ENCODE measurements at places on chromosomes 6 and 20.

DNA sequence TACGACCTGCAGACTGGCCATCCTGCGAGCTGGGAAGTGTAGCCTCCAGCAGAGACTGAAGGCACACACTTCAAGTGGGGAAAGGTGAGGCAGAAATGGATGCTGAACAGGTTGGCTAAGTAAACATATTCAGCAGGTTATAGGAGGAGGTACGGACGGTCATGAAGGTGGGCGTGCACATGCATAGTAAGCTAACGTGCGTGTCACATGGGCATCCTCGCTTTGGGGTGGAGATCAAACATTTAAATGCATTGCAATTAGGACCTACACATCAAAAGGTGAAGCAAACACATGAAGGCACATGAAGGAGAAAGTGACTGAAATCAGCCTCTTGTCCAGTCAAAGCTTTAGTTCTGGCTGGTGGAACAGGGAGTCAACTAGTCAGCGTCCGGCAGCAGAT is 305.6 kb upstream of the EXOC2 start:
- DNase-seq, result no peak

DNA sequence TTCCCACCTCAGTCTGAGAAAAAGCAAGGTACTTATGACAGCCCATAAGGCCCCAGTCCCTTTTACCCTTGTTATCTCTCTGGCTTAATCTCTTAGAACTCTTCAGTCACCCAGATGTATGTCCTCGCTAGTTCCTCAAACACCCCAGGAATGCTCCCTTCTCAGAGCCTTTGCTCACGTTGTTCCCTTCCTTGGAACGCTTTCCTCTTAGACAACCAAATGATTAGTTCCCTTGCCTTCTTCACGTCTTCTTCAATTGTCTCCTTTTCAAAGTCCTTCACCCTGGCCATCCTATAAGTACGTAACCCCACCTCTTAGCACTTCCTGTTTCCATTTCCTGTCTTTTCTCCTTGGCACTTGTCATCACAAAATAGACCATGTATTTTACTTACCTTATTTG is 1.1 kb upstream of the APOBEC2 start:
- no peak for DNase-seq

DNA sequence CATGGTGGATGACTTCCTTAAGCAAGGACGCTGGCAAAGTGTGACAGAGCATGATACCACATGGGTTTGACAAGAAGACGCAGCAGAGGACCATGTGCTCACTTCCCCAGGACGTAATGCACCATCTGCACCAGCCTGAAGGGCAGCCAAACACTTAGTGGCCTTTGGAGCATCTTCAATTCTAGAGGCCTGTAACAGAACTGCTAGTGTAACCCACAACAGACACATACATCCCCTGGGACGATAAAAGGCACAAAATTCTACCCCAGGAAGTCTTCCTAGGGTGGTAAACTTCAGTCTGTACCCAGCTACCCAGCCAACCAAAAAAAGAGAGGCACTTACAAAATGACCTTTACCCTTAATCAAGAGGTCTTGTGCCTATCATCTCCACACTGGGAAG is 9.2 kb upstream of the CPNE1 start:
- DNase-seq, result no peak

GRCh38 chr6:144063246-144063743 is 32.1 kb downstream of the SF3B5 start:
- DNase-seq, result no peak

DNA sequence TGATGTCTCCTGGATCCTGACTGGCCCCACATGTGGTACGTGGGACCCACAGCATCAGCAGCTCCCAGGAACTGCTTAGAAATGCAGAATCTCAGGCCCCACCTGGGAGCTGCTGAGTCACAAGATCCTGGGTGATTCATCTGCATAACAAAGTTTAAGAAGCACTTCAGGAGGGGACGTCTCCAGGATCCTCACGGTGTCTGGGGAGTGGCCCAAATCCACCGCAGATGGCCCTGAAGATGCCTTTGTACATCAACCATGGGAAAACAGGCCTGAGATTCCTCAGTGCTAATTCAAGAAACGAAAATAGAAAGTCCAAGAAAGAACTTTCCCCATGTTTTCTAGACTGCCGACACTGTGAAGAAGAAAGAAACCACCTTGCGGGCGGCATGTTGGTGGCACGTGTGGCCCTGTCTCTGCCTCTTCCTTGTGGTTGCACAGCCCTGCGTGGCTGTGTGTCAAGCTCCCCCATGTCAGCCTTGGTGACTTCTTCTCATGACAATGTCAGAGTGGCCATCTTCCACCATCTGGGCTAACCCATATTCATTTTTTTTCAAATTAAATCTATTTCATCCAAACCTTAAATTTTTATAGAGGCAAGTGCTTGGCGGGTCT is 26.1 kb downstream of the RRBP1 start:
- no peak for DNase-seq

GRCh38 chr6:169725125-169726048 is 1.1 kb upstream of the PHF10 start:
- DNase-seq, result no peak

GRCh38 chr6:131443514-131443913 is 129.5 kb upstream of the ARG1 start:
- no peak for DNase-seq

GRCh38 chr20:12984069-12984765 is 24.6 kb upstream of the SPTLC3 start:
- DNase-seq, result no peak

GRCh38 chr6:74505391-74505790 is 700.5 kb downstream of the COL12A1 start:
- no peak for DNase-seq

DNA sequence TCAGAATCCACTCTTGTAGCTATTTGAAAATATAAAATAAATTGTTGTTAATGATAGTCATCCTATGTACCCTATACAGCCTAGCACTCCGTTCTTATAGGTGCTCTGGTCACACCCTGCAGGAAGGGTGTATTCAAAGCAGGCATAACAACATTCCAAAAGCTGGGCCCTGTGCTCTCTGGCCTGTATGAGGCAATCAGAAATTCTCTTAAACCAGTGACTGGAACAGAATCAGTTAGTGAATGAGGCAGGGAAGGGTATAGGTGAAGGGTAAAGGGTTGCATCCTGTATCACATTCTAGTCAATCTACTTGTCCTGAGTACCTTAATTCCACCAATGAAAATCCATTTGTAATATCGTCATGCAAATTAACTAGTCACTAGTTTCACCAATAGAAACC is 154.5 kb upstream of the ZNF217 start:
- no peak for DNase-seq

GRCh38 chr6:70651326-70651905 is 16.3 kb upstream of the SMAP1 start:
- no peak for DNase-seq

DNA sequence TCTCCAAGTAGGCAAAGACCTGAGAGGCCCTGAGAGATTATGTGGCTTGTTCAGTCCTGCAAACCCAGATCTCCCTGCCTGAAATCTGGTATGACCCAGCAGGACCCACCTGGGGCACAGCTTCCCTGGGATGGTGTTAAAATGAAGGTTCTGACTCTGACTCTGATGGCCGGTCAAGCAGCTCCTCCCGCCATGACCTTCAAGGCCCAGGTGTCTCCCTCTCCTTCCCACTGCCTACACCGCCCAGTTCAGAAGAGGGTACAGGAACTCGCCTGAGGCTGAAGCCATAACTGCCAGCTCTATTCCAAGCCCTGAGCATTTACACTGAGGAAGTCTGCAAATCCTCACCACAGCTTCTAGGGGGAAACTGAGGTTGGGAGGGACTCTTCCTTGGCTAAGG is 5.9 kb upstream of the CST7 start:
- DNase-seq, result no peak

DNA sequence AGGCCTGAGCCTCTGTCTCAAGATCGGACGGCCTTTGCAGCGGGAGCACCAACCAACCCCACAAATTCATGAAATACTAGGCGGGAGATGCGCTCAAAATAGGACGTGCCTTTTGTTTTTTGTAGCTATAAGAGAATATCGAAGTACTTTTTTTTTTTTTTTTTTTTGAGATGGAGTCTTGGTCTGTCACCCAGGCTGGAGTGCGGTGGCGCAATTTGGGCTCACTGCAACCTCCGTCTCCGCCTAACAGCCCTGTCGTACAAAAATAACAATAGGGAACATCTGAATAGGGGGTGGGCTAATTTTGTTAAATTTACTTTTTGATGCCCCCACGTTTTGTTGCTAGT is 5.9 kb upstream of the TUBB2A start:
- DNase-seq, result no peak

DNA sequence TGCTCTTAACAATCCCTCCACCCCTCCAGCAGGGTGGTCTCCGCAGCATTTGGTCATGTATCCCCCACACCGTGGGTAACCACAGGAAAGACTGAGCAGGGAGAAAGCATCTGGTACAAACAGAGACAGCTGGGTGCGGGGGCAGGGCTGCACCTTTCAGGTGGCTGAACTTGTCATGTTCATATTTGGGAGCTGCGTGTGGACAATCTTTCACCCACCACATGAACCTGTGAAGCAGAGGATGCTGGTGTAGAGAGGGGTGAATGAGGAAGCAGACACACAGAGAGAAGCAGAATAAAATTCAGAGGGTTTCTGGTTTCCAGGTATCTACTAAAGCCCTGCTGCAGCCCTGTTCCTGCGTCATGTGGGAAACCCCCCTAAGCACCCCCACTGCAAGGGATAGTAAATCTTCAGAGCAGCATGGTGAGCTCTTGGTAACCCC is 8.9 kb downstream of the GFOD1 start:
- no peak for DNase-seq

DNA sequence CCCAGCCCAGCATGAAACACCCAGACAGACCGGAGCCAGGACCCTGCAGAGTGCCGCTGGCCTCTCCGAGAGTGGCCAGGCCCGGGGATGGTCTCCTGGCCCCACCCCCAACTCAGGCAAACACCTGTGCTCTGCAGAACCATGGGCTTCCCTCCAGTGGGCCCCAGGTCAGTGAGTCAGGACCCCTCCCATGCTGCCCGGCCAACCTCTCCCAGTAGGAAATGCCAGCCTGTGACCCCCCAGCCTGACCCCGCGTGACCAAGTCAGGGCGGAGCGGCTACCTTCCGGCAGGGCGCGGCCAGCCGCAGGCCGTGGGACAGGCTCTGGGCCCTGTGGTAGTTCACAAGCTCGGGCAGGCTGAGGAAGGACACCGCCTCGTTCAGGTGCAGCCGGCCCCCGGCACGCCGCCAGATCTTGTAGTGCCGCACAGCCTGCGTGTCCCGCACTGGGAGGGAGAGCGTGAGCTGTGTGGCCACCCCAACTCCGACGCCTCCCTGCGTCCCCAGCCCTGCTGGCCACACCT is 3.2 kb downstream of the PTK6 start:
- DNase-seq, result no peak

GRCh38 chr20:62707921-62708521 is 615 bp upstream of the NTSR1 start:
- no peak for DNase-seq

DNA sequence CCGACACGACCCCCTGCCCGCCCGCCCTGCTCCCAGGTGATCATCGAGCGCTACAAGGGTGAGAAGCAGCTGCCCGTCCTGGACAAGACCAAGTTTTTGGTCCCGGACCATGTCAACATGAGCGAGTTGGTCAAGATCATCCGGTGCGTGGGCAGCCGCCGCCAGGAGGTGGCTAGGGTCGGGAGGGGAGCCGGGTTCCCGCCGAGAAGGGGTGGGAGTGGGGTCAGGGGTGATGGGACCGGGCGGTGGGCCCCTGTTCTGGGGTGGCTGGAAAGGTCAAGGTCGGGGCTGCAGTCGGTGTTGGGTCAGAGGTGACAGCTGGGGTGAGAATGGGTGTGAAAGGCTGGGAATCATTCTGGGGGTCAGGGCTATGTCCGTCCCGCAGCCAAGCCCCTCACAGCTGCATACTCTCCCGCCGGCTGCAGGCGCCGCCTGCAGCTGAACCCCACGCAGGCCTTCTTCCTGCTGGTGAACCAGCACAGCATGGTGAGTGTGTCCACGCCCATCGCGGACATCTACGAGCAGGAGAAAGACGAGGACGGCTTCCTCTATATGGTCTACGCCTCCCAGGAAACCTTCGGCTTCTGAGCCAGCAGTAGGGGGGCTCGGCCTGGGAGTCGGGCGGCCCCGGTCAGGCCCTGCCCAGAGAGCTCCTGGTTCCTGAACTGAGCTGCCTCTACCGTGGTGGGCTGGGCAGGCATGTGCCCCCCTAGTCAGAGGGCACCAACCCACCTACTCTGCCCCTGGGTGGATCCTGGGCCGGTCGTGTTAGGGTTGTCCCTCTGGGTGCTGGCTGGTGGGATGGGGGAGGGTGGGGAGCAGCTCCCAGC is 1.0 kb downstream of the MAP1LC3A start:
- no peak for DNase-seq

DNA sequence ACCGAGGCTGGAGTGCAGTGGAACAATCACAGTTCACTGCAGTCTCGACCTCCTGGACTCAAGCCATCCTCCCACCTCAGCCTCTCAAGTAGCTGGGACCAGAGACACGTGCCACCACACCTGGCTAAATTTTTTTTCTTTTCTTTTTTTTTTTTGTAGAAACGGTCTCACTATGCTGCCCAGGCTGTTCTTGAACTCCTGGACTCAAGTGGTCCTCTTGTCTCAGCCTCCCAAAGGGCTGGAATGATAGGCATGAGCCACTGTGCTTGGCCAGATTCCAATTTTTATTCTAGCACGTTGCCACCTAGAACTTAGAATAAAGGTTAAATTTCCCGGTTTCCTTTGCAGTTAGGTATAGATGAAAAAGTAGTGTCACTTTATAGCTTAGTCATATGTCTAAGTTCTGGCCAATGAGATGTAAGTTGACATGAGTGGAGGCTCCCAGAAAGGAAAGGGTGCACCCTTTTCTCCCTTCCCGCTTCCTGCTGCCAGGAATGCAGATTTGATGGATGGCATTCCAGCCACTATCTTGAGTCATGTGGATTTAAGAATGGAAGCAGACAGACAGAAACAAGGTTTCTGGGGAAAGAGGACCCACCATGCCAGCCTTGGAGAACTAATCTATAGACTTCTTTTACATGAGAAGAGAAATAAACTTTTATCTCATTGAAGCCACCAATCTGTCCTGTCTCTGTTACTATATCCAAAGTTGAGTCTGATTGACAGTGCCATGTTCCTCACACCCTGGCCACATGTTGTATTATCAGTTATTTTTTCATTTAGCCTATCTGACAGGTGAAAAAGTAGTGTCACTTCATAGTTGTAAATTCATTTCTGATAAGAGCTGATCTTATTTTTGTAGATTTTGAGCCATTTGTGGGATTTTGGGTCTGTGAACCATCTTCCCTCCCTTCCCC is 60.6 kb upstream of the NCOA3 start:
- DNase-seq, result no peak
